ENCODE measurements at places on chromosomes 2 and 18.
A peak's percentile ranks its signal among the peaks of the same experiment; 100 is the strongest.

GRCh38 chr2:69625078-69625795, 18.3 kb downstream of the AAK1 start:
- DNase-seq, result no peak

- no peak for DNase-seq
Measured at GRCh38 chr2:152352616-152353015, 17.6 kb downstream of the FMNL2 start.

DNA sequence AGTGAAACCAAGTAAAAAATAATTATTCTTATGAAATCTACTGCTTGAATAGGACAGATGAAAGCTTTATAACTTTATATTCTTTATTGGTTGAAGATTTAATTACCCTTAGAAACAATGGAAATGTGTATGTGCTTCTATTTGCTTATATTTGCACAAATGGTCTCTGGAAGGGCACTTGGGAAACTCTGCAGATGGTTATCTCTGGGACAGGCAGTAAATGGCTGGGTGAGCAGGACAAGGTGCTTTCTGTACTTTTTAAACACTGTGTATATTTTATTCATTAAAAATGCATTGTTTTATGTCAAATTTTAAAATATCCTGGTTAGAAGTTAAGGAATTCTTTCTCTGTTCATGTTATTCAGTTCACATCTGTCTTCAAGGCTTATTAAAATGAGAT, 131.1 kb downstream of the LRRTM4 start:
- DNase-seq, result no peak

- DNase-seq, result no peak
Measured at GRCh38 chr2:62934517-62934916, 116.1 kb upstream of the OTX1 start.

DNA sequence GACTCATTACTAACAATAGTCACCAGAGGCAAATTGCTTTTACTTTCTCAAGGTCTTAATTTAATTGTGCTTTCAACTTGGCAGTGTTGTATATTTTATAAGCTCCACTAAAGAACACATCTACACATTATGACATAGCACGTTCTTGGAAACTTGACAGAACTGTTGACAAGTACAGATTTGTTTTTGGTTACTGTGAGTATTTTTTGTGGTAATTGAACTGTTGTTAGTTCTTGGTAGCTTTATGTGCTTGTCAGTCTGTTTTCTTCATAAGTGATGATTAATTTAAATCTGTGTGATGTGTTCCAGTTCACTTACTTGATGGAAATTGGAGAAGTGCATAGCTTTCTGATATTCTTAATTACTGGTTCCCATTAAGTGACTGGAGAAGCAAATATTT, 63.9 kb downstream of the COMMD1 start:
- DNase-seq, result no peak

- DNase-seq, result no peak
Measured at GRCh38 chr18:58323866-58324762, 280.1 kb downstream of the NEDD4L start.

- DNase-seq, result no peak
Measured at GRCh38 chr2:25821225-25822056, 56.8 kb downstream of the ASXL2 start.

- DNase-seq, result no peak
Measured at GRCh38 chr2:207126724-207127308, 38.9 kb downstream of the KLF7 start.

GRCh38 chr18:24115628-24116027, 23.2 kb upstream of the CABYR start:
- DNase-seq, result no peak

- no peak for DNase-seq
Measured at GRCh38 chr2:181683518-181684453, 3.5 kb upstream of the NEUROD1 start.

- peak; percentile 46 for DNase-seq
Measured at GRCh38 chr2:239298116-239298804, 102.6 kb downstream of the HDAC4 start.

DNA sequence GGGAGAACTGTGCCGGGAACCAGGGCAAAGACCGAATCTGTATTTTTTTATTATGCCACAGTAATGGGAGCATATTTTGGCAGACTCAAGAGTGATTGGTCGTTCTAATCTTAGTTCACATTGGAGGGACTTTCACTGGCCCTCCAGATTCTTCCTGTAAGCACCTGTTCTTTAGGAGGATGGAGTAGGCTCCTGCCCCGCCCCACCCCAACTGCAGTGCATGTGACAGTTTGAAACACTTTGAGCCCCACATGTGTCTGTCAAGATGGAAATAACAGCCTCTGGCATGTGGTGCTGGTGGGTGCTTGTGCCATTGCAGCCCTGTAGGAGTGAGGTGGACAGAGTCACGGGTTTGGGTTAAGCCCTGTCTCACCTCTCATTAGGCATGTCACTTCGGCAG, 43.3 kb upstream of the TXNDC2 start:
- DNase-seq, result no peak

DNA sequence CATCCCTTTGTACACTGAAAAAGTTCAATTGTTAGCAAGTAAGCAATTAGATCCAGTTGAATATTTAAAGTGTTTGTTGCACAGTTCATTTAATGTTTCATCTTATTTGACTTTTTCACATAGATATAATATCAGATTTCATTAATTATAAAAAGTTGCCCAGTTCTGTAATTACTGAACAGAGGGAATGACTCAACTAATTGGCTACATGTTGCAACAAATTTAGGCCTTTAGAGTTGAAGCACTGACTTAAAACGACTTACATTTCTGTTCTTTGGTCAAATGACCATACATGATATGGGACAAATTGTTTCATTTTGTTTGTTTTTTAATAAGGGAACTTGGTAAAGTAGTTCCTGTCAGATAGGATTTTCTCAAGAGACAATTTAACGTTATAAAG, 68.5 kb upstream of the FAM117B start:
- no peak for DNase-seq

GRCh38 chr18:36769172-36769571, 59.6 kb downstream of the TPGS2 start:
- DNase-seq, result no peak

- no peak for DNase-seq
Measured at GRCh38 chr2:38152035-38152434, 76.1 kb upstream of the CYP1B1 start.

DNA sequence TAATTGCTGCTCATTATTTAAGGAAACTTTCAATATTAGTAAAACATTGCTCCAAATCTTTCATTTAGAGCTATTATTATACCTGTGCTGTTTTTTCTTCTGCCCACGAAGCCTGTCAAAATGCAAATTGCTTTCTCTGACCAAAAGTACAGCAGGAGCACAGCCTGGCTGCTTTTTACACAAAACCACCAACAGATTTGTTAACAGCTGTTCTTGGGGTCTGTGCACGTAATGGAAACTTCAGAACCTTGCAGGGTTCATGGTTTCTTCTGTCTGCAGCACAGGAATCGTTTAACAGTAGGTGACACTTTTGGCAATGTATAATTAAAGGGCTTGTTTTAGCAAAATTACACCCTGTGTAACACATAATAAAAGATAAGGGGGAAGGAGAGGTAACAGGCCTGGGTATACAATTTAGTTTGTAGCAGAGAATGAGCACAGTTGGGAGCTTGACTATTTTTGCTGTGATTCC, 447.3 kb downstream of the KCNJ3 start:
- DNase-seq, result no peak

DNA sequence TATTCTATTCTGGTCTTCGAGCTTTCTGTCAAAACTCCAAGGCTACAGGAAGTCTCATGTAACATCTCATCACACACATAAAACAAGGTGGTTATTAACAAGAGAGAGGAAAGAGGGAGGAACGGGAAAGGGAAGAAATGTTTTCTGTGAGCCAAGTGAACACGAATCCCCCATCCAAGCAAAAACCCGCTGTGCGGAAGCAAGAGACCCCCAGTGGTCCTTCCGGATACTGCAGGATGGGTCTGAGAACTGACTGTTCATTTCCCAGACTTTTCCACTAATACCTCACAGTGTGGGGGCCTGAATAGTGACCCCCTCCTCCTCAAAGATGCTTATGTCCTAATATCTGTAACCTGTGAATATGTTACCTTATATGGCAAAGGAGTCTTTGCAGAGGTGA, 19.0 kb upstream of the DIPK1C start:
- DNase-seq, result no peak

DNA sequence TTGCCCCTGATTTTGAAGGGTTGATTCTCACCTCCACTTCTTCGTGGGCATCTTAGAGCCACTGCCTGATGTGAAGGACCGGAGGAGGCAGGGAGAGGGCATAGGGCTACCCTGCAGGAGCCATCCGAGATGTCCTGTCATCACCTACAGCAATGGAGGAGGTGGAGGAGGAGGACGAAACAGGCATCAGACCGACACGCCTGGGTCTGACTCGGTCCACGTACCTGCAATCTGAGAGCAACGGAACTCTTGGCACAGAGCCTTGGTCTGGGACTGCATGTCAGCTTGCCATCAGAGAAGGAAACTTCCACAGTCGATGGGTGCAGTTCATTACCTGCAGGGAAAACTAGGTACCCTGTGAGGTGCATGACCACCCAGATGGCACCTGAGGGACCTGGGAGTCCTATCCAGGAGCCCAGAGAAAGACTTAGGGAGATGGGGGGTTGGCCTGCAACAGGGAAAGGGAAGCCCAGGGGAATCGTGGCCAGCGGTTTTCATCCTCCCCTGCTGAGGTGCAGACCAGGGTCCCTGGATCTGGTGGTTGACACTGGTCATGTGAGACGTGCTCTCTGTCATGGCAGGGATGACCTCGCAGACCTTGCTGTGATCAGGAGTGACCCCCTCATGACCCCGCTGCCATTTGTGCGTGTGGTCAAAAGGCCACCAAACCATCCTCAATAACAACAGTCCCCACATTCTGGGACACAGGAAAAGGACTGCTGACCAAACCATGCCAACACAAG, 190.8 kb downstream of the SEPTIN10 start:
- DNase-seq, result no peak

DNA sequence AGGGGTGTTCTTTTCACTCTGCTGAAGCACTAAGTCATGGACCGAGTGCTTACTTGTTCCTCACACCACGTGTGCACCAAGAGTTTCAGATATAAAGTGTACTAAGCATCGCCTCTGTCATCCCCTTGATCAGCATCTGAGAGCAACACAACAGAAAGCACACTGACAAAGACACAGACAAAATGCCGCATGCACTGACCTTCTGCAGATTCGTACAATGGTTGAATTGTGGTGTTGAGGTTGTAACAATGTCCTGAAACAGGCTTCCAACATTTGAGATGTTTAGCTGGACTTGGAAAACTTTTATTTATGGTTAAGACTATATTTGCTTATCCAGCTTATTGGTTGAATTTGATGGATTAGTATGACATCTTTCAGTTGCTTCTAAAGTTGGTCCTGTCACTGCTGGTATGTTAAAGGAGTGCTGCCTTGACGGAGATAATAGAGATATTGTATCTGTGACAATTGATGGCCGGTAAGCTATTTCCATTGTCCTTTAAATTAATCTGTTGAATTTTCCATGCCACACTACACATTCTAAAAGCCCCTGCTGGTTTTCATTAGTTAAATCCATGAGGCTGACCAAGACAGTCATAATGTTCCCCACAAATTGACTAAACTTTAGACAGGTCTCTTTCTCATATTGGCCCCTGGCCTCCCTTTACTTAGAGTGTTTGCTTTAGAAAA, 99.9 kb downstream of the CBLN2 start:
- no peak for DNase-seq

GRCh38 chr2:80420530-80421208, 116.1 kb upstream of the LRRTM1 start:
- DNase-seq, result no peak

- no peak for DNase-seq
Measured at GRCh38 chr2:27033253-27033852, 588 bp downstream of the TMEM214 start.

GRCh38 chr2:98921062-98921461, 15.0 kb downstream of the CRACDL start:
- no peak for DNase-seq

DNA sequence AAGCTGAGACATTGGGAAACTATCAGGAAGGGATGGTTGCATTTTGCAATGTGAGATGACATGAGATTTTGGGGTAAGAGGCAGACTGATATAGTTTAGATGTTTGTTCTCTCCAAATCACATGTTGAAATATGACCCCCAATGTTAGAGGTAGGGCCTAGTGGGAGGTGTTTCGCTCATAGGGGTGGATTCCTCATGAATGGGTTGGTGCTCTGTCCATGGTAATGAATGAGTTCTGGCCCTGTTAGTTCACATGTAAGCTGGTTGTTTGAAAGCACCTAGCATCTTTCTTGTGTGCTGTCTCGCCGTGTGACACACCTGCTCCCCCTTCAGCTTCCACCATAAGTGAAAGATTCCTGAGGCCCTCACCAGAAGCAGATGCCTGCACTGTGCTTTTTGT, 37.7 kb downstream of the TPRKB start:
- DNase-seq, result no peak

DNA sequence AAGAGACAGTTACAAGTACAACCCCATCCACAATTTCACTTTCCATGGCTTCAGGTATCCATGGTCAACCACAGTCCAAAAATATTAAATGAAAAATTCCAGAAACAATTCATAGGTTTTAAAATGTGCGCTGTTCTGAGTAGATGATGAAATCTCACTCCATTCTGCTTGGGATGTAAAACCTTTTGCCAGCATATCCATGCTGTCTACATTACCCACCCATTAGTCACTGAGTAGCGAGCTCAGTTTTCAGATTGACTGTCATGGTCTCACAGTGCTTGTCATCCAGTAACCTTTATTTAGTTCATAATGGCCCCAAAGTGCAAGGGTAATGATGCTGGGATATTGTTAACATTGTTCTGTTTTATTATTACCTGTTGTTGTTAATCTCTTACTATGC, 40.5 kb downstream of the SMAD4 start:
- no peak for DNase-seq

GRCh38 chr18:73711256-73711655, 436.4 kb downstream of the FBXO15 start:
- DNase-seq, result no peak

GRCh38 chr2:71778936-71779773, 325.8 kb downstream of the DYSF start:
- DNase-seq, result no peak

- no peak for DNase-seq
Measured at GRCh38 chr2:19545507-19545906, 187.1 kb upstream of the OSR1 start.

- no peak for DNase-seq
Measured at GRCh38 chr18:2304378-2305175, 266.7 kb downstream of the METTL4 start.
